ENCODE measurements at places on chromosomes 16 and 17.

GRCh38 chr17:45940826-45941225 is 46.5 kb downstream of the MAPT start:
- no peak for DNase-seq

DNA sequence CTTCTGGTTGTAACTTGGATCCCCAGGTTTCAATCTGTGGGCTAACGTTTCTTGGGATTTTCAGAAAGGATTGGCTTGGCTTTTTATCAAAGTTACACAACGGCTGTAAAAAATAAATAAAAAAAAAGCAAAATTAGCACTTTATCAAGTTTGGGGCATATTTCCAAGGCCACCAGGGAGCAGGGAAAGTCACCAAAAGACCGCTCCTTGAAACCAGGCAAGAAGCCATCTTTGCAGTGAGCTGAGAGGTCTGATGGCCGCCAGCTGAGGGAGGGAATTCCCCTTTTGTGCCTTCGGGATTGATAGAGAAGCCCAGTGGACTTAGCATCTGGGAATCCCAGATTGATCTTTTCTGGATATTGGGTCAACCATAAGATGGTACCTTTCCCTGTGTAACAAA is 192.2 kb downstream of the WWOX start:
- no peak for DNase-seq

DNA sequence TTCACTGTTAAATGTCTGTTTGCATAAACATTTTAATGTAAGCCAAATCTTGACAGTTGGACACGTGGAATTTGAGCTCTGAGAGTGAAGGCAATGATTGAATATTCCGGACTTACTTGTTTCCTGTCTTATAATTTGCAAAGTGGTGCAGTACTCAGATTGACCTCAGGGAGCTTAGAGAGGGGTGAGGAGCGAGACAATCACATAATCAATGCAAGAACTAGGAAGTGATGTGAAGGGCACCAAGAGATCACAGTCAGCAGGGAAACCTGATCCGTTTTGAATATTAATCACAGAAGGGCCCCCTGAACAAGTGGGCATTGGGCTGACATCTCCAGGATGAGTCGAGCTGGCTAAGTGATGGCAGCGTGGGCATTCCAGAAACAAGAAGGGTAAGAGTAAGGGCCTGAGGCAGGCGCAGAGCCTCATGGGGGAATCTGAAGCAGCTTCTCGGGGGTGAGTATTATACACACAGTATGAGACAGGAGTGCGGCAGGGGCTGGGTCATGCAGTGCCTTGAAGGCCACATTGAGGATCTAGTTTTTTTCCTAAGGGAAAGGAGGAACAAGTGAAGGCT is 26.1 kb downstream of the TEX2 start:
- DNase-seq: no peak

GRCh38 chr16:1261131-1261892 is 5.4 kb downstream of the TPSD1 start:
- DNase-seq: no peak

DNA sequence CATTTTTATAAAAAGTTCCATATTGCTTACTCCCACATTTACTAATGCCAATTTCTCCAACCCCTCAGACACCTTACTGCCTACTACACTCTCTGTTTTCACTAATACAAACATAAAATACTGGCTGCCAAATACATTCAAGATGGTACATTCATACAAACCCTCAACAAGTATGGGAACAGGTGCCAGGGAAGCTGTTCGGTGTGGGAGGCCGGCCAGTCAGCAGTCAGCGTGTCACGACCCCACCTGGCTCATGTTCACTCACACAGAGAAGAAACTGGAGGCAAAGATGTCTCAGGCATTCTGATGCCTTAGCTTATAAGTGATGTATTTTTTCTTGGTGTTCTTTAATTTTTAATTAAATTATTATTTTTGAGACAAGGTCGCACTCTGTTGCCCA is 42.4 kb upstream of the TRAP1 start:
- no peak for DNase-seq

DNA sequence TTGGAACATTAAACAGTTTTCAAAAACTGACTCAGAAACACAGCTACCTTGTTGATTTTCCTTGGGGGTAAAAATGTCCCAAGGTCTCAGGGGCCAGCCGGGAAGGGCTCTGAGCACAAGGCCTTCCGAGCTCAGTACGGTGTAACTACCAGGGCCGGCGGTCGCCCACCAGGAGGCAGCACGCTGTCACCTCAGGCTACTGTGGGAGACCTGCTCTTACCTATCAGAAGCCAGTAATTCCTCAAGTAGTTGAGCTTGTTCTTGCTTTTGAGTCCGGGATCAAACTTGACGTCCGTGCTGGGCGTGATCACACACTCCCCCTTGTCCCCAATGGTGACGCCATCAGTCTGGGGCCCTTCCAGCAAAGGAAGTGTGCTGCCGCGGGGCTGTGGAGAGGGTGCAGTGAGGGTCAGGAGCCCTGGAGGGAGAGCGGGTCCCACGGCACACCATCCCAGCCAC is 43.4 kb upstream of the ICAM2 start:
- DNase-seq: peak; percentile 54

GRCh38 chr16:50224286-50224685 is 42.1 kb upstream of the ADCY7 start:
- DNase-seq: no peak

GRCh38 chr17:45428050-45428617 is 4.5 kb downstream of the ARHGAP27 start:
- DNase-seq: peak; percentile 95
